IPS DF 6.9 (cell line): ENCODE measurements at places on chromosomes 4 and X.

DNA sequence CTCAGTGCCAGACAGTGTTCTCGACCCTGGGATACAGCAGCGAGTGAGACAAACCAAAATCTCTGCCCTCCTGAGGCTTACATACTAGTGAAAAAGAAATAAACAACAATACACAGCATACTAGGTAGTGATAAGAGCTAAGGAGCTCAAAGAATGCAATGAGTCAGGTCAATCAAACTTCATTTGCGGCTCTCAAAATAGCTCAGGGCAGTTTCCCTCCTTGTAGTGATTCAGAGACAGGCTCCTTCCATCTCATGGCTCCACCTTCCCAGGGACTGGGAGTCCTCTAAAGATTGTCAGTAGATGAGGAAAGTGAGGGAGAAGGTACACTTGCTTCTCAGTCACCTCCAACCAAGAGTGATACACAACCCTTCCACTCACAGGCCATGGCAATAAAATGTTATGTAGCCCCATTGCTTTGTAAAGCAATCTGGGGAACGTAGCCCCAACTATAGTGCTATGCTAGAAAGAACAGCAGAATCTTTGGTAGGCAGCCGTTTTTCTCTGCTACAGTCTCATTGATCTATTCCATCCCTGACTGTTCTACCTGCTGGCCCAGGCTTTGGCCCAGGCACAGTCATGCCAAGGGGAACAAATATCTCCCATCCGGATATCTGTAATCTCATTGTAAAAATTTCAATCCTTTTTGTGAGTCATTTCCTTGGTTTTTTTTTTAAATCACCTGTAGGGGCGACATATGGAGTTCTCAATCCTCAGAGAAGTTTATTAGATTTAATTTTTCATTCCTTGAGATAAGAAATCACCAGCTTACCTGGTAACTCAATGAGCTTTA is 183.1 kb upstream of the S100G start:
- no peaks in the 10 kb centered on the region; the same call in 1 of the 2 replicates for H3K4me1 ChIP-seq
- H3K27me3 ChIP-seq: no peaks in the 10 kb centered on the region
- H3K36me3 ChIP-seq: no peaks in the 10 kb centered on the region
- no peak overlapping the region for H3K27ac ChIP-seq

GRCh38 chrX:108019382-108019875 is 25.4 kb upstream of the VSIG1 start:
- no peaks in the 10 kb centered on the region for H3K27me3 ChIP-seq
- H3K4me3 ChIP-seq: no peak overlapping the region
- H3K36me3 ChIP-seq: no peaks in the 10 kb centered on the region
- no peak for DNase-seq

GRCh38 chr4:170675568-170676262 is 586.0 kb upstream of the AADAT start:
- no peaks in the 10 kb centered on the region for H3K4me1 ChIP-seq
- no peaks in the 10 kb centered on the region for H3K36me3 ChIP-seq
- no peaks in the 10 kb centered on the region for H3K27me3 ChIP-seq
- DNase-seq: no peak
- no peak overlapping the region for H3K4me3 ChIP-seq
- H3K27ac ChIP-seq: no peak overlapping the region

DNA sequence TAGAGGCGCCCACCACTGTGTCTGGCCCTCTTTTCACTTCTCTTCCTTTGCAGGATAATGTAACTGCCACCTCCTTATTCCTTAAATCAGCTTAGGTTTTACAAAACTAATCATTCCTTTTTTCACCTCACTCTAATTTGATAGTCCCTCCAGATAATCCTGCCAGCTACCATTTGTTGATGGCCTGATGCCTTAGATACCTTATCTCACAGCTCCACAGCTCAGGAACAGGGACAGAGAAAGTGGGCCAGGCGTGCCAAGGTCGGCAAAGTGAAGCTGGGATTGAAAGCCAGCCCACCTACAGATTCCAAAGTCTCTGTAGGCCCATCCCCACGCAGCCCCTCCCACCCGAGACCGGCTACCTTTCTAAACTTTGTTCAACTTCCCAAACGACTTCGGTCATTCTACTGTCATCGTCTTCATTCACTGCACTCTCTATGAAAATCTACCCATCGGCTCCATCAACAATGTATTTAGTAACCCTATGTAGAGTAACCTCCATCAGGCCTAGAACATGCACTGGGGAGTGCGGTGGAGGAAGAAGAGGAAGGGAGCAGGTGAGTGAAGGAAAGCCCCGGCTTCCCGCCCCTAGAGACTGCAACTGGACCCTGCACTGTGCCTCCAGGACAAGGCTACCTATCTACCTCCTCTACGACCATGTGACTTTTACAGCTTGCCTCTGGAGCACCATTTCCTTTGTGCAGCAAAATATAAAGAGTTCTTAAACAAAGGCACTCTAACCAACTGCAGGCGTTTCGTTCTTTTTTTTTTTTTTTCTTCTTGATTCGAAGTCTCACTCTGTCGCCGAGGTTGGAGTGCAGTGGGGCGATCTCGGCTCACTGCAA is 1.5 kb downstream of the CASP6 start:
- peak; percentile 9 for DNase-seq
- no peak overlapping the region for H3K27ac ChIP-seq
- no peaks in the 10 kb centered on the region for H3K4me1 ChIP-seq
- H3K4me3 ChIP-seq: peak overlapping the region; percentile 74; the same call in 1 of the 2 replicates
- no peaks in the 10 kb centered on the region for H3K27me3 ChIP-seq
- H3K36me3 ChIP-seq: no peaks in the 10 kb centered on the region

DNA sequence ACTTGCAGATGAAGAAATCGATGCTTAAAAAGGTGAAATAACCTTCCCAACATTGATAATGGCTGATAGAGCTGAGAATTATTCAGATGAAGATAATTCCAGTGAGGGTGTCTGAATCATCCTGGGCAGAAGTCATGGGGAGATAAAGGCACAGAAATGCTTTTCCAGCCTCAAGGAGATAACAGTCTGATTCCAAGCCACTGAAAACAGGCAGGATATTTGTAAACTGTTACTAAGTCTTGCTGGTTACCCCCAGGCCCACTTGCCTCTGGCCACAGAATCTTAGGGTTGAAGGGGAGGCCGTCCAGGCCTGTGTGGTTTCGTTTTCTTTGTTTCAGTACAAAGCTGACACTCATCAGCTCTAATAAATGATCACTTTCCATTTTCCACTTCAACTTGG is 158.5 kb downstream of the SH3KBP1 start:
- no peak overlapping the region for H3K27ac ChIP-seq
- H3K27me3 ChIP-seq: no peaks in the 10 kb centered on the region
- no peaks in the 10 kb centered on the region for H3K4me1 ChIP-seq
- no peak for DNase-seq
- no peaks in the 10 kb centered on the region for H3K36me3 ChIP-seq

- no peak for DNase-seq
- no peaks in the 10 kb centered on the region for H3K4me1 ChIP-seq
- no peaks in the 10 kb centered on the region for H3K27me3 ChIP-seq
- H3K36me3 ChIP-seq: peaks cover 7% of the 10 kb centered on the region; the same call in 1 of the 2 replicates
Observed at GRCh38 chr4:39892988-39893692, 84.6 kb downstream of the PDS5A start.

DNA sequence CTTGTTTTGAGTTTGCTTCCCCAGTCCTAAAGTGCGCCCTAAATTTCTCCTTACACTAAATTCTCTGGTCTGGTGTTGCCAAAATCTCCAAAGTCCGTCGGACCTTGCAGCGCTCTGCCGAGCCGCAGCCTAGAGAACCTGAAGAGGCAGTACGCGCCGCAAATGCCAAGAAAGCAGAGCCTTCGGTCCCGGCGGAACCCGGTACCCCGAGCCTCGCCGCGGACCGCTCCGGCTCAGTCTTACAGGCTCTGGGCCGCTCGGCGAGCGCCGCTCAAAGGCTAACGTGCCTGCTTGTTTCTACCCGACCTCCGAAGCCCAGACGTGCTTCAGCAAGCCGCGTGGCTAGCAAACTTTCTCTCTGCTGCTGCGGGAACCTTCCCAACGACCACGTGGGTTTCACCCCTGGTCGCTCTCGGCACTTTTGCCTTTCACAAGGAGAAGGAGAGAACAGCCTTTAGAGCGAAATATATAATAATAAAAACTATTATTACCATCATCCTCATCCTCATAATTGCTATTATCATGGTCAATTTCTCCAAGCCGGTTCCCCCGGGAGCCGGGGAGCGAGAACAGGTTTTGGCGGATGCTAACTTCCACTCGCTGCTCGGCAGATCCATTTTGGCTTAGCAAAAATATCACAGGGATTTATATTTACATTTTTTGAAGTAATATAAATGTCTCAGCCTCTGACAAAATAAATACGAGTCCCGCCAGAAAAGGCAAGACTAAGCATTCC is 2.2 kb upstream of the HTR2C start:
- no peak for DNase-seq
- H3K27me3 ChIP-seq: peaks cover 35% of the 10 kb centered on the region
- peaks cover 1% of the 10 kb centered on the region; the same call in 1 of the 2 replicates for H3K4me1 ChIP-seq

DNA sequence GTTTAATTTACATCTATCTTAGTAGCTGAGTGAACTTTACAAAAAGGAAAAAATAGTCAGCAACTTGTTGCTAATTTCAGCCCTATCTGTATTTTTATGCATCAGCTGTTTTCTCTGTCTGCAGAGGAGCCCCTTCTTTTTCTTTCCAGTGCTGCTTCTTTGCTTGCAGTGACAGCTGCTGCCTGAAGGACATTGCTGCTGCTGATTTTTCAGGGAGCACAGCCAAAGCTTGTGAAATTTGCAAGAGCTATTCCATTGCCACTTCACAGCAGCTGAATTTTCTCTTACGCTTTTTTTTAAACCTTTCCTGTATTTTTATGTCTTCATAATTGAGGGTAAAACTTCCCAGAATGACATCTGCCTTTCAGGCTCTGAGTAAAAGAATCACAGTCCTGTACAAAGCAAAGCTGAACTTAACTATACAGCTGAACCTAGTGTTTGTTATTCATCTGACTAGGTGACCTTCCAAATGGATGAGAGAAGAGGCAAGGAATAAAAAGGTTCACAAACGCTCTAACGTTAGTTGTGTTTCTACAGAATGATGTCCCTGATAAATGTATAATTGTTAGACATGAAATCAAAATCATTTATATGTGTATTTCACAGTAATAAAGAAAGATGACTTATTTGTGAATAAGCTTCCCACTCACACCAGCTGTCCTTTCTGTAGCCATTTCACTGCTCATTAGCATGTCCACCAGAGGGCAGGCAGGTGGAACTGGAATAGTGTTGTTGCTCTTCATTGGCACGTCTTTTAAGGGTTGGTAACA is 541.4 kb downstream of the ADGRL3 start:
- no peak overlapping the region for H3K4me3 ChIP-seq

DNA sequence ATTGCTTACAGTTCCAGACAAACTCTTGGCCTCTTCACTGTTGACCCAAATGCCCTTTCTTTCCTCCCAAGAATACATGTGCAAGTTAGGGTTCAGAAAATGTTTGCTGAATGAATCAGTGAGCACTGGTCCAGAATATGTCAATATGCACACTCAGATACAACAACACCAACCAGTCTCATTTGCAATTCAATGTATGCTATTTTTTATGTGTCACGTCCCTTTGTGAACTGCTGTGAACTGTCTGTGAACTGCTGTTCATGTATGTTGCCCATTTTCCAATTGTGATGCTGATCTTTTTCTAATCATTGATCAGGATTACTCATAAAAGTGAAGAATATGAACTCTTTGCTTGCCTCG is 17.8 kb downstream of the GAB3 start:
- no peak overlapping the region for H3K4me3 ChIP-seq
- DNase-seq: no peak
- H3K27ac ChIP-seq: no peak overlapping the region
- no peaks in the 10 kb centered on the region for H3K36me3 ChIP-seq

- H3K4me1 ChIP-seq: no peaks in the 10 kb centered on the region
- H3K27ac ChIP-seq: no peak overlapping the region
- H3K4me3 ChIP-seq: no peak overlapping the region
- no peaks in the 10 kb centered on the region for H3K27me3 ChIP-seq
Observed at GRCh38 chr4:82630079-82630478, 68.3 kb upstream of the TMEM150C start.

DNA sequence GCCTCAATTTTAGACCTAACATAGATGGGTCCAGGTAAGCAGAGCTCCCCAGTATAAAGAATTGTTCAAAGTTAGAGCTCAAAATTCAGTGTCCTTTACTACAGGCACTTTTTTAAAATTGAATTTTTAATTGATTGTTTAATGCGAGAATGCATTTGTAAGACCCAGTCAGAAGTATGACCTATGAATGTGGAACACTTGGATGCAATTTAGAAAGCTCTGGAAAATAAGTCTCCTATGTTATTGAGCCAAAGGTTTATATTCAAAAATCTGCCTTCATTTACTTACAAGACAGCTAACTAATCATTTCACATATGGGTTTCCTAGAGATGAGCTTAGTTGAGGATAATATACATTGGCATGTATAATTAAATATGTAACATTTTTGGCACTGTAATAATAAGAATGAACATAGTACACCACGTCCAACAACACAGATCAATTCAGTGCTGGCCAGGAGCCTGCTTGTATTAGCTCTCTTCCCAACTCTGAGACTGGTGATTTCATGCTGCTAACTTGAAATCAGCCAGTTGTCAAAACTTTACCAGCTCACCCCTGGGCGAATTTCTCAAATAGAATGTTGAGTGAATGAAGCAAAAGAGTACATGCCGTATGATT is 197.2 kb upstream of the NPY2R start:
- no peak overlapping the region for H3K4me3 ChIP-seq
- no peaks in the 10 kb centered on the region for H3K36me3 ChIP-seq
- H3K27ac ChIP-seq: no peak overlapping the region
- H3K4me1 ChIP-seq: no peaks in the 10 kb centered on the region

- H3K36me3 ChIP-seq: no peaks in the 10 kb centered on the region
- H3K27ac ChIP-seq: no peak overlapping the region
- H3K27me3 ChIP-seq: no peaks in the 10 kb centered on the region
- no peak overlapping the region for H3K4me3 ChIP-seq
- no peaks in the 10 kb centered on the region for H3K4me1 ChIP-seq
Observed at GRCh38 chrX:13254076-13254785, 65.6 kb downstream of the ATXN3L start.

DNA sequence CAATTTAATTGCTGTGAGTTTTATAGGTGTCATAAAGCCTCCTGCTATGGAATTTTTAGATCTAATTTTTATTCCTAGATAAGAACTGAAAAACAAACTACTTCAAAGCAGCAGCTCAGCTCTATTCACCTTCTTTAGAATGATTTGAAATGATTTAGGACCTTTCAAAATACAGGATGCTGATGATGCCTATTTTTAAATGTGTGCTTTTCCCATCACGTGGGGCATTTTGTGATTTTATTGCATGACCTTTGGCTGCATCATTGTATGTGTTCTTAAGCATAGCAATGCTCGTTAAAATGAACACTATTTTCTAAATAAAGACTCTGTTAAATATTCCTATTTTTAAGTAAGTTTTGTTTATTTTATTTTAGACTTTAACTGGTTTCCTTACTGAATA is 537.3 kb downstream of the STPG2 start:
- no peaks in the 10 kb centered on the region for H3K27me3 ChIP-seq
- H3K27ac ChIP-seq: no peak overlapping the region
- no peak for DNase-seq
- H3K4me3 ChIP-seq: no peak overlapping the region

- H3K4me1 ChIP-seq: no peaks in the 10 kb centered on the region
- H3K36me3 ChIP-seq: no peaks in the 10 kb centered on the region
Observed at GRCh38 chrX:17170973-17171372, 204.0 kb upstream of the NHS start.
